ENCODE measurements at places on chromosomes 1 and 21.

DNA sequence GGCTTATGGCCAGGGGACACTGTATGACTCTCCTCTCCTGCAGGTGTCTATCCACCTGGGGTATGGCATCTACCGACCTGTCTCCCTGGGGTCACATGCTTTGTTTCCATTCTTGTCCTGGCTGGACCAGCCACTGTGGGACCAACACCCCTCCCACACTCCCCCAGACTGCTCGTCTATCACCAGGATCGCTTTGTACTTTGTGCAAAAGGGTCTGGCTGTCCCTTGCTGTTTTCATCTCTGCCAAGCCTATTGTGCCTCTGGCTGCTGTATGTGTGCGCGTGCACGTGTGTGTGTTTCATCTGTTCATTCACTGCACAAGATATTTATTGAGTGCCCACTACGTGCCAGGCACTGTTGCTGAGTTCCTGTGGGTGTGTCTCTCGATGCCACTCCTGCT, 25.5 kb downstream of the ETNK2 start:
- DNase-seq: no peak

DNA sequence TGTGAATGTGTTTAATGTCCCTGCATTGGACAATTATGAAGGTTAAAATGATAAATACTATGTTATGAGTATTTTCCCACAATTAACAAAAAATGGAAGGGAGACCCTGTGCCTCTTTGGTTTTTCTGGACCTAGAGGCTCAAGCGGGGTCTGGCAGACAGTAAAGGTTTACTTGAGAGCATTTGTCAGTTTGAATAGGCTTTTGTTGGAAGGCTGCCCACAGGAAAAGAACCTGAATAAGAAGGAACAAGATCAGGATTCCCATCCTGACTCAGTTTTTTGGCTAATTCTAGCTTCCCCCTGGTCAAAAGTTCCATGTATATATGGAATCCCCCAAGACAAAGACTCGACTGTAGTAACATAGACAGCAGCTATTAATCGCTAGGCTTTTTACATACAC, 150.9 kb upstream of the JUN start:
- DNase-seq: no peak

GRCh38 chr1:117523111-117523510, 82.7 kb upstream of the TENT5C start:
- no peak for DNase-seq

- DNase-seq: no peak
These were observed 13.9 kb downstream of the ATF3 start for GRCh38 chr1:212622467-212622866.

- no peak for DNase-seq
These were observed 40.1 kb upstream of the TMPRSS15 start for GRCh38 chr21:18443701-18444100.

GRCh38 chr1:22654692-22655091, 1.7 kb downstream of the C1QB start:
- no peak for DNase-seq

- DNase-seq: no peak
These were observed 16.4 kb downstream of the HMGB4 start for GRCh38 chr1:33880305-33880704.

DNA sequence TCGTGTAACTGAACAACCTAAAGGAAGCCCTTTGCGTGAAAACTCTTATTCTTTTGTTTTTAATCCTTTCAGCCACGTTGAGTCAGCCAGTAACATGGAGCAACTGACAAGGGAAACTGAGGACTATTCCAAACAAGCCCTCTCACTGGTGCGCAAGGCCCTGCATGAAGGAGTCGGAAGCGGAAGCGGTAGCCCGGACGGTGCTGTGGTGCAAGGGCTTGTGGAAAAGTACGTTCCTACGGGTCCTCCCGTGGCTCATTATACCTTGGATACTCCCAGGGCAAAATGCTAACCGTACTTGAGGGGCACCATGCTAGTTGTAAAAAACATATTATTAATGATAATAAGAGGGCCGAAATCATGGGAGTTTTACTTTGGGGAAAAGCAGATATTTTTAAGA, 49.4 kb downstream of the LAMC2 start:
- DNase-seq: peak; percentile 52

DNA sequence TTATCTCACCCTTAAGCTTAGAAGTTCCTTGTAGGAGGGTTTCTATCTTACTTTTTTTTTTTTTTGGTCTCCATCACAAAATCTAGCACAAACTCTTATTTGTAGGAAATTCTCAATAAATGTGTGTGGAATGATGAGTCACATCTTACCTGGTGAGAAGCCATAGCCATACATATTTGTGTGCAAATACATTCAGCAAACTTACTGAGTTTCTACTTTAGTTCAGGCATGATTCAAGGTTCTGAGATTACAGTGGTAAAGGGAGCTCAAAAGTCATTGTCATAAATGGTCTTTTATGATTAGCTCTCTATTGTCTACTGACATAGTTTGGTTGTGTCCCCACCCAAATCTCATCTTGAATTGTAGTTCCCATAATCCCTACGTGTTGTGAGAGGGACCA, 193.1 kb upstream of the UBE2U start:
- no peak for DNase-seq

- no peak for DNase-seq
These were observed 84.4 kb upstream of the TTC39A start for GRCh38 chr1:51414811-51415210.

GRCh38 chr21:31909153-31910073, 36.6 kb downstream of the HUNK start:
- peak; percentile 48 for DNase-seq

DNA sequence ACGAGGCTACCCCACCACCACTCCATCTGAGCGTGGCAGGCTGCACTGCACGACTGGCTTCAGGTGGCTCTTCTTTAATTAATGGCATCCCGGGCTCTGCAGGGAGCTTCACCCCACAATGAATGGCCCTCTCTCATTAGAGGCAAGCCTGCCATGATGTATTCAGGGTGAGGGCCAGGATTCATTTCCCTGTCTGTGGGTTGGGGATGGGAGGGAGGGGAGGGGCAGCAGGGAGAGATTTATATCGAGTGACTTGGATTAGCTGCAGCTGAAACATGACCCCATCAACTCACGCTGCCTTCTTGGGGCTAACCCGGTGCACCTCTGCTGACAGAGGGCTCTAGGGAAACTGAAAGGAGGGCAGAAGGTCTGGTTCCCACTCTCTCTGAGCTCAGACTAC, 54.2 kb downstream of the ERI3 start:
- DNase-seq: no peak

- no peak for DNase-seq
These were observed 2.0 kb downstream of the PSEN2 start for GRCh38 chr1:226872437-226872836.

GRCh38 chr1:78419309-78419708, 71.5 kb upstream of the PTGFR start:
- no peak for DNase-seq

GRCh38 chr1:44239331-44239960, 26.2 kb downstream of the DMAP1 start:
- DNase-seq: peak; percentile 20

DNA sequence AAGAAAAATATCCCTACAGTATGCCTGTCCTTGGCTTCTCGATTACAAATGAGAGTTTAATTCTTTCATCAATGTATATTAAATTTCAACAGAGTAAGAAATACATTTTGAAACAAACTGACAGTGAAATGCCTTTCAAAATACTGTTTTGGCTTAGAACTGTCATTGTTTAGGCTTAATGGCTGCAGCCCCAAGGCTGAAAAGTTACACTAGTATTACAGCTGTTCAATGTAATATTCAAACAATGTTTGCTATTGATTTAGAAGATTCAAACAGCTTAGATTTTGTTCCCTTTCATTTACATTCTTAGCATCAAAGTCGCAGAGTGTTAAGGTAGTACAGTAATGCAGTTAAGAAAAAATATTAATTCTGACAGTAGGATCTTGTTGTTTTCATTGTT, 882.9 kb upstream of the ADGRL2 start:
- DNase-seq: no peak

DNA sequence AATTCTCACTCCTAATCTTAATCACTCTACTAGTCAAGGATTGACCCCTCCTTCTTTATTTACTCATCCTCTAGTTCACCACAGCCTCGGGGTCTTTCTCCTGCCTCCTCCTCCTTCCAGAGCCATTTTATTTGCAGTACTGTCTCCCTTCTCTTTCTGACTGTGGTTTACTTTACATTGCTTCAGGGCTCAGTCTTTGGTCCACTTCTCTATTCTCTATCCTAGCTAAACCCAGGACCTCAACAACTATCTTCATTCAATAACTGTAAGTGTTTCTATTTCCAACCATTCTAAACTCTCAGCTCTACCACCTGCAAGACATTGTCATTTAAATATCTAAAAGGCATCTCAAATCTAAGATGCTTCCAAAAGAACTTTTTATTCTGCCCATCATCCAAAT, 493.8 kb downstream of the TTLL7 start:
- DNase-seq: no peak

DNA sequence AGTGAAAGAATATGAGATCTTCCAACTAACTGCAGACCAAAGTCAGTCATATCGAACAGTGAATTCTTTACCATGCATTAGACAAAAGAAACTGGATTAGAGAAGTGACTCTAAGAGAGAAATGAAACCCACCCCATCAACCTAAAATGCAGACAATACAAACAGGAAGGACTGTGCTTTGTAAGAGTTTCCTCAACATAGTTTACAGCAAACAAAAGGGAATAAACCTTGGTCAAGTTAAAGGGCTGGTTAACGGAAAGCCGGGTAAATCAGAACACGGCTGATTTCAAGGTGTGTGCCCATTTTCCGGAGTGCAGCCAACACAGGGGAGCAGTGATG, 39.2 kb downstream of the SIPA1L2 start:
- DNase-seq: no peak

- no peak for DNase-seq
These were observed 72.7 kb downstream of the SLC66A1 start for GRCh38 chr1:19384772-19385187.

GRCh38 chr1:170063109-170063826, 11.2 kb downstream of the KIFAP3 start:
- peak; percentile 20 for DNase-seq

GRCh38 chr21:31195334-31196015, 148.6 kb downstream of the TIAM1 start:
- no peak for DNase-seq

DNA sequence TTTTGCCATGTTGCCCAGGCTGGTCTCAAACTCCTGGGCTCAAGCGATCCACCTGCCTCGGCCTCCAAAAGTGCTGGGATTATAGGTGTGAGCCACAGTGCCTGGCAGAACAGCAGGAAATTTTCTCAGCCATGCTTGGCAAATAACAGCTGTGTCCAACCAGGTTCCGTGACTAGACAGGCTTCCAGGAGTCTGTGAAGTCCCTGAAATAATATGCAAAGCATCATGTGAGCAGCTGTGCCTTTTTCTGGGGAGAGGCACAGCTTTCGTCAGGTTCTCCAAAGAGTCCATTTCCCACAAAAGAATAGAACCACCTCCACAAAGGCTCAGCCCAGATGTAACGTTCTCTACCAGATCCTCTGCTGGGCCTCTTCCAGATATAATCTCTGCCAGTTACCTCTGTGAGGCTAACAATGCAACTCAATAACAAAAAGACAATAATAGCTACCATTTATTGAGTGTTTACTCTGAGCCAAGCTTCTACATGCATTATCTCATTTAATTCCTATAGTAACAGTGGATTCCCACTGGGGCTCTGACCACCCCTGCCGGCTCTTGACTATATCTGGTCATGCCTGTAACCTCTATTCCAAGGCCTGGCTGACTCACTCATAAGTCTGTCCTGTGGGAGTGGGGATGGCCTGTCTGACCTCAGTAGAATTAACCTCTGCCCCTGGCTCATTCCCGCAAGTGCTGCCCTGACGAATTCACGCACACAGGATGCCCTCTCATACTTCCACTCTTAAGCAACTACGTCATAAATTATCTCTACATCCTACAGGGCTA, 4.0 kb upstream of the NKAIN1 start:
- no peak for DNase-seq

DNA sequence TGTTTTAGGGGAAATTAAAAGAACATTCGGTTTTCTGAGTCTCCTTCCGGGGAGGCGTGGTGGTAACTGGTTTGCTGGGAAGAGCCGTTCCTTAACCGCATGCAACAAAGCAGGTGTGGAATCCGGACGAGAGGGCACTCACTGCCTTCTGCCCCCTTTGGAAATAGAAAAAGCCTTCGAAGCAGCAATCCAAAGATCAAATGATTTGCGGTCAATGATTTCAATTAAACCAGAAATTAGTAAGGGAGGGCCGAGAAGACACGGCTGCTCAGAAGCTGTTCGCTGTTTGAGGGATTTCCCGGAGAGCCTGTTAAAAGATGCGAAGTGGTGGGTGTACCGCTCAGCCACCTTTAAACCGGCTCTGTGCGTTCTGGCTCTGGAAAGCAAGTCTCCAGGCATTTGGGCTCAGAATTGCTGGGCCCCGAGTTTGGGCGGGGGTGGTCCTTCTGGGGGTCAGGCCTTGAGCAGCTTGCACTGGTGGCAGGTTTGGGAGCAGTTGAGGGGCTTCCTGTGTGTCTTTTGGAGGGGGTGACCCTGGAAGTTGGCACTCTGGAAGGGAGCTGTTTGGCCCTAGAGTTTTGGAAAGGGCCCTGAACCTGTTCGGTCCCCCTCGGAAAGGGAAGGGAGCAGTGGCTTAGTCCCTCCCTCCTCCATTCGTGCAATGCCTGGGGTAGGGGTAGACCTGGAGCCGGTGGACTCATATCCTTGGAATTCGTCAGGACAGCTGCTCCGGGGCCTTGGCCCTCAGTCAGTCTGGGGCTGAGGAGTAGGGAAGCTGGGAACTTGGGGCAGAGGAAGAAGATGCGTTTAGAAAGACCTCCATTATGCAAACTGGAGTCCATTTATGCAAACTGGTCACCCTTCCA, 3.1 kb downstream of the SIM2 start:
- peak; percentile 10 for DNase-seq

GRCh38 chr1:29379443-29380073, 143.2 kb downstream of the PTPRU start:
- peak; percentile 36 for DNase-seq

- no peak for DNase-seq
These were observed 60.4 kb downstream of the MRPS6 start for GRCh38 chr21:34133802-34134201.

DNA sequence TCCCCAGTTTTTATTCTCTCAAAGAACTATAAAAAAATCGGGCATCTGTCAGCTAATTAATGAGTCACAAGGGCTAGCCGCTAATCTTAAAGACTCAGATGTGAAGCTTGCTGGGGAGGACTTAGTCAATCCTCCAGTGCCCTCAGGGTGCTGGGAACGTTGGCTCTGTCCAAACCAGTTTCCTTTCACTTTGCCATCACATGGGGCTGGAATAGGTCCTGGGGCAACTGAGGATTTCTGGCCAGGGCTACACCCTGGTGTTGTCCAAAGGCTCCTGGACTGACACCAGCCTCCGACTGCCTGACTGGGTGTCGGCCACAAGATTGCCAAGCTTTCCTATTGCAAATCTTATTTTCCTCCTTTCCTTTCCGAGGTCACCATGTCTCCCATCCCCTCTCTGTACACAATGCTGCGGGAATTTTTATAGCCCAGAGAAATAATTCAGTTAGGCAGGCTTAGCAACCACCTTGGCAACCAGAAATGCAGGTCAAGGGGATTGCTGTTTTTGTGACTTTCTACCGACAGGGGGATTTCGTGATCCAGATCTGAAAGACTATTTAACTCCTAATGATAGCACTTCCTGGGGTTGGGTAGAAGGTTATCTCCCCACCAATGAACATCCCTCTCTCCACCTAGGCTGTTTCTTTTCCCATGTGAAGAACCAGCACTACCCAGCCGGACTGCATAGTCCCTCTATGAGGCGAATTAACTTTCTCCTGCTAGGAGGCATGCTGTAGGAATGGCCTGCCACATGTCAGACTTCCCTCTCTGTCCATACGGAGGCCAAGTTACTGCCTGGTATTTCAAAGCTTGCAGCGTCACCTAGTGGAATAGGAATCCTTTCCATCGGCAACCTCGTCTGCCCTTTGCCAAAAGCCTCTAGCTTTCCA, 29.9 kb upstream of the CTBS start:
- DNase-seq: peak; percentile 38

GRCh38 chr1:15304708-15305467, 57.9 kb downstream of the FHAD1 start:
- peak; percentile 65 for DNase-seq

All from urothelium cell line (cell line).